ENCODE measurements at places on chromosomes 11 and 22. TPM values are rescaled to one million over a fixed set of nuclear protein-coding genes. Genes with fewer than 3 reads are reported as not detected.

DNA sequence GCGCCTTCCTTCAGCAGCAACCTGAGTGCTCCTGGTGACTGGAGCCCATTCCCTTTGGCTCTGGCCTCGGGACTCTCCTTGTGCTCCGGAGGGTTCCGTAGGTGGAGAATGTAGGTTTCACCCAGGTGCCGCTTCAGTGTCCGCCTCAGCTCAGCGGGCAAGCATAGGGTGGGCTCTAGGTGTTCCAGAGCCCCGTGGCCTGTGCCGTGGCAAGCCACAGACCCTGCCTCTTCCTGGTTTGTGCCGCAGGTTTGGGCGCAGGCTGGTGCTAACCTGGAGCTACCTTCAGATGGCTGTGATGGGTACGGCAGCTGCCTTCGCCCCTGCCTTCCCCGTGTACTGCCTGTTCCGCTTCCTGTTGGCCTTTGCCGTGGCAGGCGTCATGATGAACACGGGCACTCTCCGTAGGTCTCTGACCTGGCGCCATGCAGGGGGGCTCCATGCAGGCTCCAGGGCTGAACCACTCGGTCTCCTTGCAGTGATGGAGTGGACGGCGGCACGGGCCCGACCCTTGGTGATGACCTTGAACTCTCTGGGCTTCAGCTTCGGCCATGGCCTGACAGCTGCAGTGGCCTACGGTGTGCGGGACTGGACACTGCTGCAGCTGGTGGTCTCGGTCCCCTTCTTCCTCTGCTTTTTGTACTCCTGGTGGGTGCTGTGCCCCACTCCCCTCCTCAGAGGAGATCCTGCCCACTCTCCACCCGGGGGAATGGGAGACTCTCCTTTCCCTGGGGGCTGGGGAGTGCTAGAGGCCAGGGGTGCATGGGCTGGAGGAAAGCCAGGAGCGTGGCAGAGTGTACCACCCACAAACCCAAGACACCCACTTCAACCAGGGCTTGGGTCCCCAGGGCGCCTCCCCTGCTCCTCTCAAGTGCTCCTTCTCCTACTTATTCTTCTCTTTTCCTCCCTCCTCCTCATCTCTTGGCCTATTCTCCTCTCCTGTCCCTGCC lies 2.4 kb downstream of the SLC22A12 start:
- H3K36me3 ChIP-seq = no peaks in the 10 kb centered on the region
- H3K4me1 ChIP-seq = no peaks in the 10 kb centered on the region
- H3K27me3 ChIP-seq = peaks cover 8% of the 10 kb centered on the region

GRCh38 chr11:3021125-3021524 lies 29.0 kb upstream of the NAP1L4 start:
- no peak overlapping the region for H3K27ac ChIP-seq
- H3K27me3 ChIP-seq = no peaks in the 10 kb centered on the region
- peaks cover 7% of the 10 kb centered on the region for H3K36me3 ChIP-seq
- H3K4me1 ChIP-seq = peaks cover 28% of the 10 kb centered on the region

GRCh38 chr11:34603129-34604001 lies 17.5 kb upstream of the EHF start:
- H3K27me3 ChIP-seq = peaks cover 8% of the 10 kb centered on the region
- H3K27ac ChIP-seq = no peak overlapping the region
- H3K36me3 ChIP-seq = no peaks in the 10 kb centered on the region
- no peak for DNase-seq

- no peaks in the 10 kb centered on the region for H3K36me3 ChIP-seq
- DNase-seq = no peak
- no peaks in the 10 kb centered on the region for H3K27me3 ChIP-seq
These were observed 257.4 kb upstream of the LRRC4C start for GRCh38 chr11:41716862-41717261.

GRCh38 chr11:44595964-44596381 lies 30.5 kb downstream of the CD82 start:
- peaks cover 73% of the 10 kb centered on the region for H3K4me1 ChIP-seq
- peak overlapping the region; percentile 68 for H3K4me3 ChIP-seq
- DNase-seq = no peak
- peak overlapping the region; percentile 98 for H3K27ac ChIP-seq
- peaks cover 8% of the 10 kb centered on the region for H3K36me3 ChIP-seq

DNA sequence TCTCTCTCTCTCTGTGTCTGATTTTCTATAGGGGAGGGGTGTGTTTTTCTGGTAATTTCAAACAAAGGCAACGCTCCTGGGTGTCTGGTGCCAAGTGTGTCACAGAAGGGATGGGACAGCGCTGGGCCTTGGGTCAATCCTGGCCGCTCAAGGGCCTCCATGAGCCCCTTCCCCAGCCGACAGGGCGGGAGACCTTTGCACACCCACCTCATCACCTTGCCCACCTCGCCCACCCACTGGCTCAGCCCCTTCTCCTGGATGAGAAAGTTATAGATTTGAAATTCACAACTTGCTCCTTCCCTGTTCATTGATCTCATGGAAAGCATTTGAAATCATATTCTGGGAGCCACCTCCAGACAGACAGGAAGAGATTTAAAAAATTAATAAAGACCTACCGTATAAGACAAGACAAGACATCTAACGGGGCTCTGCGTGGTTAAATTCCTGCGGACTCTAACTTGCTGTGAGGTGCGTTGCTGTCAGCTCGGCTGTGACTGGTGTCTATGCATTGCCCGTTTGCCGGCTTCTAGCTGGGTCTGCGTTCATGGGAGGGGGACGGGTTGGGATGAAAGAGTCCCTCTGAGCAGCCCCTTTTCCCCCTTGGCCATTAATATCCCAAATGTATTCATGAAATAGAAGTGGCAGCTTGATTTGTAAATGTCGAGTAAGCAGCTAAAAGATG lies 27.0 kb downstream of the MPPED1 start:
- H3K27me3 ChIP-seq = peaks cover 25% of the 10 kb centered on the region
- no peaks in the 10 kb centered on the region for H3K4me1 ChIP-seq
- H3K4me3 ChIP-seq = no peak overlapping the region
- DNase-seq = no peak
- H3K36me3 ChIP-seq = no peaks in the 10 kb centered on the region

- H3K27ac ChIP-seq = no peak overlapping the region
- H3K36me3 ChIP-seq = peaks cover 7% of the 10 kb centered on the region
- peaks cover 53% of the 10 kb centered on the region for H3K27me3 ChIP-seq
- DNase-seq = no peak
- H3K4me1 ChIP-seq = peaks cover 22% of the 10 kb centered on the region
These were observed 45.0 kb upstream of the BIRC3 start for GRCh38 chr11:102272047-102272824.

- no peak overlapping the region for H3K27ac ChIP-seq
- DNase-seq = no peak
- no peak overlapping the region for H3K4me3 ChIP-seq
- H3K27me3 ChIP-seq = no peaks in the 10 kb centered on the region
- H3K36me3 ChIP-seq = peaks cover 12% of the 10 kb centered on the region
- H3K4me1 ChIP-seq = peaks cover 9% of the 10 kb centered on the region
These were observed 352.5 kb downstream of the TBC1D22A start for GRCh38 chr22:47114813-47115517.

The CARD18 gene
- polyA plus RNA-seq = not detected

The SLC22A9 gene
- polyA plus RNA-seq = not detected

The ANO1 gene
- not detected for polyA plus RNA-seq

The C22orf31 gene
- polyA plus RNA-seq = not detected

The TNNT3 gene
- not detected for polyA plus RNA-seq

The PGA5 gene
- not detected for polyA plus RNA-seq
